NCI-H1092 (cell line): ENCODE measurements at places on chromosomes 12 and 14.

DNA sequence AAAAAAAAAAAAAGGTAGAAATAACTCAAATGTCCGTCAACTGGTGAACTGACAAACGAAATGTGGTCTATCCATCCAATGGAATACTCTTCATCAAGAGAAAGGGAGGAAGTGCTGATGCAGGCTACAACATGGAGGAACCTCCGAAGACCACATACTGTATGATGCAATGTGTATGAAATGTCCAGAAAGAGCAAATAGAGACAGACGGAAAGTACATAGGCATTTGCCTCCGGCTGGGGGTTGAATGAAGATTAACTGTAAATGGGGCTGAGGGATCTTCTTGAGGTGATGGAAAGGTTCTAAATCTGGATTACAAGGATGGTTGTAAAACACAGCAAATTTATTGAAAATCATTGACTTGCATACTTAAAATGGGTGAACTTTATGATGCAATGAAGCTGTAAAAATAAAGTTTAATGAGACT is 35.4 kb downstream of the DLK1 start:
- no peak for DNase-seq

- DNase-seq: no peak
These were observed 4.4 kb downstream of the DLK1 start for GRCh38 chr14:100731011-100731670.

DNA sequence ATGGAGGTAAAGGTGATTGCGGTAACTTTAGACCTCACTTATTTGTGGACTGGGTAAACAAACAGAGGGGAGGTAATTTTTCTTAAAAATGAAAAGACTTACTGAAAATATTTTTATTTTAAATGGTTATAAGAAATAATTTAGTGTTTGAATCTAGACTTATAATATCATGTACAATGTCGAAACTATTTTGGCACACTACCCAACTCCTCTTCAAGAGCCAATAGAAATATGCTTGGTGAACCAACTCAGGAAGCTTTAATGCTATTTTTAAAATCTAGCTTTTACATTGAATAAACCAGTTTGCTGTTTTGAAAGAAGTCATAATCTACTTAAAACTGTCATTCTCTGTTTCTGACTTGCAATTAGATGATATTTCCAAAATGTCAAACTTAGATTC is 175.8 kb upstream of the NPAS3 start:
- DNase-seq: no peak

- no peak for DNase-seq
These were observed 398.3 kb downstream of the BCAT1 start for GRCh38 chr12:24550609-24551008.

GRCh38 chr12:17017402-17017801 is 411.4 kb upstream of the LMO3 start:
- no peak for DNase-seq

GRCh38 chr12:43742106-43742505 is 16.5 kb downstream of the PUS7L start:
- no peak for DNase-seq

DNA sequence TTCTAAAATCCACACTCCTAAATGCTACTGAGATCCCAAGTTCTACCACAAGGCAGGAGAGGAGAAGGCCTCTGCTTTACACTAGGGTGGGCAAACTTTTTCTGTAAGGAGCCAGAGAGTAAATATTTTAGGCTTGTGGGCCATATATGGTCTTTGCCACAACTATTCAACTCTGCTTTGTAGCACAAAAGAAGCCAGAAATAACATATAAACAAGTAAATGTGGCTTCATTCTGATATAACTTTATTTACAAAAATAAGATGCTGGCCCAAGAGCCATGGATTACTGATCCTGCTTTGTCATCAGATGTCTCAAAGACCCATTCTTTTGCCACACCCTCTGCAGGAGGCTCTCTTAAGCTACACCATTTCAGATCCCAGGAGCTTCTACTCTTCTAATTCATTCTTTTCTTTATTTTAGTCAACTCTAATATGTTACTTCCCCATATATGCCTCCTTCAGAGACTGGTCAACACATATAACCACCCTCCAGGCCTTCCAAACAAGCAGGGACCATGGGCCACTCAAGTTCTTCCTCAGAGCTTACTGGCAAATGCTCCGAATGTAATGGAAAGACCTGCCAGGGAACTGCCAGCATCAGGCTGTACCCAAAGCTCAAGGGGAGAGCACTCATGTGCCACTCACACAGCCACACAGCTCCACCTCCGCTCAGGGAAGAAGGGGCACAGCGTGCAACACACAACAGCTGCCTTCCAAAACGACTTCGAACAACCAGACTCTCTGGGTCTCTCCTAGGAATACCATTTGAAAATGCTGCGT is 15.6 kb downstream of the APPL2 start:
- no peak for DNase-seq
